Fibroblast of the aortic adventitia (primary cell): ENCODE measurements at places on chromosomes 11 and 22.

DNA sequence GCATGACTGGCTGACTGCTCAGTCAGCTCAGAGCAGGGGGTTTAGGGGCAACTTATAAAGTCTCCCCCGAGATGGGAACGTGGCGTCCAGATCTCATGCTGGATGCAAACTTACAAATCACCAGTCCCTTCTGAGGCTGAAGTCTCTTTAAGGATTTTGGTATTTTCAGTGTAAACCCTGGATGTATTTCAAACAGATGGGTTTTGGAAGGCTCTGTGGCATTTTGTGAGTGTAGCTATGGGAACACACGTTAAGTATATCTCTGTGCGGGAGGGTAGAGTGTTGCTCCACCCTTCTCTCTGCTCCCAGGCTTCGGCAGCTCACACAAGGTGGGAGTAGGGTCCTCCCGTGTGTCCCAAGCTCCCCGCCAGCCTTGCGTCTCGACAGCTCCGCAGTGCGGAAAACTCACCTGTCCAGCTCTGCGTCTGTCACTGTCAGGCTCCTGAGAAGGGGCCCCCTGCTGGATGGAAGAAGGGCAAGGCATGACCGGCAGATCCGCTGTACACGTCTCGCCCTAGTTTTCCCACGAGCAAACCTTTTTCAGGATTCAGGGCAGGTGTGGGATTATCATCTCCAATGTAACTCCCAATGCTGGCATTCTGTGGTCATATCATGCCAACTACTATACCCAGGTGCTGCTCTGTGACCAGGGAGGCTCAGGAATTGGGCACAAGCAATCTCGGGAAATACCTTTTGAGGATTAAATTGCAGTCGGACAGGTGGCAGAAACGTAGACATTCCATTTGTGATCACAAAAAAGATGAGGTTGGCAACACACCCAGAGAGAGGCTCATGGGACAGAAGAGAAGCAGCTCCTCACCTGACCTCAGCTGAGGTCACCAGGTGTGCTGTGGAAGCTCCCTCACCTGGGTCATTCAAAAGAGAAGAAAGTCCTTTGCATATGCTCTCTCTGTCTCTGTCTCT lies 313.9 kb upstream of the B3GAT1 start:
- DNase-seq, result no peak

- DNase-seq, result no peak
These were observed 5.5 kb downstream of the LIN7C start for GRCh38 chr11:27501100-27501499.

- no peak for DNase-seq
These were observed 2.0 kb upstream of the NRXN2 start for GRCh38 chr11:64724863-64725532.

- no peak for DNase-seq
These were observed 33.5 kb downstream of the LRP5 start for GRCh38 chr11:68345776-68346461.

DNA sequence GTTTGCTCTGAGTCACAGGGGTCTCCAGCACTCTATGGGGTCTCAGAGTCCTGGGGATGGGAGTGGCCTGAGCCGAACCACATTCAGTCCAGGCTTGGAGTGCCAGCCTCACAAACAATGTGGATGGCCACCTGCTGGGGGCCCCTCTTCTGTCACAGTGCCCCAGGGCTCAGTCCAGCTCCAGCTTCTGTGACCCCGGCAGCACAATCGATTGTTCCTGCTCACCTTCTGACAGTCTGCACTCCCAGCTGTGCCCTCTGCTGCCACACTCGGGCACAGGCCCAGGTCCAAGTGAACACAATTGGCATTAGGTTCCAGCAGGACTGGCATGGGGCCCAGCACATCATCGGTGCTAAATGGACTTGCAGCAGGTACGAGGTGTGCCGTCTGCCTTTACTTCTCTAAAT lies 84.8 kb downstream of the TP53I11 start:
- DNase-seq, result no peak

- no peak for DNase-seq
These were observed 6.9 kb upstream of the CHORDC1 start for GRCh38 chr11:90229791-90230190.

DNA sequence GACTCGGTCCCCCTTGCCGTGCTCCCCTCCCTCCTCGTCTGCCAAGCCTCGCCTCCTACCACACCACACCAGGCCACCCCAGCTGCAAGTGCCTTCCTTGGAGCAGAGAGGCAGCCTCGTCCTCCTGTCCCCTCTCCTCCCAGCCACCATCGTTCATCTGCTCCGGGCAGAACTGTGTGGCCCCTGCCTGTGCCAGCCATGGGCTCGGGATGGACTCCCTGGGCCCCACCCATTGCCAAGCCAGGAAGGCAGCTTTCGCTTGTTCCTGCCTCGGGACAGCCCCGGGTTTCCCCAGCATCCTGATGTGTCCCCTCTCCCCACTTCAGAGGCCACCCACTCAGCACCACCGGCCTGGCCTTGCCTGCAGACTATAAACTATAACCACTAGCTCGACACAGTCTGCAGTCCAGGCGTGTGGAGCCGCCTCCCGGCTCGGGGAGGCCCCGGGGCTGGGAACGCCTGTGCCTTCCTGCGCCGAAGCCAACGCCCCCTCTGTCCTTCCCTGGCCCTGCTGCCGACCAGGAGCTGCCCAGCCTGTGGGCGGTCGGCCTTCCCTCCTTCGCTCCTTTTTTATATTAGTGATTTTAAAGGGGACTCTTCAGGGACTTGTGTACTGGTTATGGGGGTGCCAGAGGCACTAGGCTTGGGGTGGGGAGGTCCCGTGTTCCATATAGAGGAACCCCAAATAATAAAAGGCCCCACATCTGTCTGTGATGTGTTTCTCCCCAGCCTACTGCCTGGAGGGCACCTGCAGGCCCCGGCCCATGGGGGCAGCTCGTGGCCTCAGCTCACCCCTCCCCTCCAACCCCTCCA lies 29.8 kb downstream of the CAPN1 start:
- DNase-seq, result no peak

DNA sequence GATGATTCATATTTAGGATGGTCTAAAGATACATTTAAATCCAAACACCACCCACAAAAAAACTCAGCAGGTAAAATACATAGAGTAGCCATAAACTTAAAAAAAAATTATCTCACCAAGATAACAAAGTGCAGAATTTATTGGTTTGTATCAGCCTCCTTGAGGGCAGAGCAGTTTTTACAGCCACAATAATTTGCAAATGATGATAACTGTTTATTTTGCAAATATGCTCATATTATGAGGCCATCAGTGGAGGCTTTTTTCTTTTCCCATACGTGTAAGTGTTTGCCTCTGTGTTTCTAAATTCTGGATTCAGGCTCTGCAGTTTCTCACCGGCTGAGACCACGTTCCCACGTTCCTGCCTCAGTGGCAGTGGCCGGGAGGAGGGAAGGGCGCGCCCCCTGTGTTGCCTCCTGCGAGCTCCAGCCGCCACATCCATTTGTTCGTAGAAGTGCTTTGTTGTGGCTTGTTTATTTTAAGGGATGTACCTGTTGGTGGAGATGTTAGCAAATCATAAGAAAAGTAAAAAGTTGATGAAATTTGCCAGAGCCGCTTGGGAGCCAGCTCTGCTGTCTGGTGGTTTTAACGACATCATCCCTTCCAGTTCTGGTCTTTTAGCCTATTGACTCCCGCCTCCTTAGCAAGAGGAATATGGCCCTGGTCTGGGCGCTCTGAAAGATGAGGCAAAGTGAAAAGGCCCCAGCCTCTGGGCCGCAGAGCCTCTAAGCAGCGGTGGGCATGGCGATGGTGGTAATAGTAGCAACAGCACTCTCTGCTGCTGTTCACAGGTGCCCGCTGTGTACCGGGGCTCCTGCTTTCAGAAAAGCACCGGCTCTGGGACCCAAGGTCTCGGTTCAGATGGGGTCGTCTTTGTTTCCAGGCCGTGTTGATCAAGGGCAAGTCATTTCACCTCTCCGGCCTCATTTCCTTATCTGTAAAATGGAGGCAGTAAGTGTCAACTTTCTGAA lies 66.7 kb upstream of the PPARA start:
- DNase-seq, result peak; percentile 33

GRCh38 chr11:102047305-102047924 lies at the start of gene CFAP300:
Gene CFAP300 (plus strand): TSS chr11:102047437. CDS start chr11:102047471, 34 bp downstream.
- peak; percentile 83 for DNase-seq

DNA sequence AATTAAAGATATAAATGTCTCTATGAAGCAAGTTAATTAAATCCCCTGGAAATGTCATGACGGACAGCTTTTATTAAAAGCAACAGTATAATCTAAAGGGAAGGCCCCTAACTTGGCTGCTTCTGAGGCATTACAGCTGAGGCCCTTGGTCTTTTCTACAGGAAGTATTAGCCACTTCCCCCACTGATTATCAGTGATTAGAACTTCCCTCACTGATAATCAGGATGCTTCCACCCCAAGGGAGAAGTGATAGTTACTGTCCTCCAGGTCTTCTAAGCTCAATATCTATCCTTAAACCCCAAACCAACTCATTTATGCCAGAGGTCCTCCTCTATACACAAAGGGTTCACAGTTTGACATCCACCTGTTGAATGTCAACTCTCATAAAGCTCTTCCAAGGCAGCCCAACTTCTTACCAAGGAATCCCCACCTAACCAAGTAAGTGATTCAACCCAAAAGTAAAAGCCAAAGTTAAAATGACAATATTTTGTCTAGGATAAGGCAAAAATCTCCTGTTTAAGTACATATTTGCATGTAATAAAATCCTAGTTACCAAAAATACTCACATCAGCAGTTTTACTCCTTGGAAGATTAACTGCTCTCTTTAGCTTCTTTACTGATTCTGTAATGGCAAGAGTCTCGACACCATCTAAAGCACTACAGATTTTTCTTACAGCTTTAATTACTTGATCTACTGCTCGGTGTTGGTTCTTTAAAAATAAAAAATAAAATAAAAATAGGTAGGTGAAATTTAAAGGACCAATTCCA lies 58.6 kb upstream of the RPS13 start:
- DNase-seq, result no peak

DNA sequence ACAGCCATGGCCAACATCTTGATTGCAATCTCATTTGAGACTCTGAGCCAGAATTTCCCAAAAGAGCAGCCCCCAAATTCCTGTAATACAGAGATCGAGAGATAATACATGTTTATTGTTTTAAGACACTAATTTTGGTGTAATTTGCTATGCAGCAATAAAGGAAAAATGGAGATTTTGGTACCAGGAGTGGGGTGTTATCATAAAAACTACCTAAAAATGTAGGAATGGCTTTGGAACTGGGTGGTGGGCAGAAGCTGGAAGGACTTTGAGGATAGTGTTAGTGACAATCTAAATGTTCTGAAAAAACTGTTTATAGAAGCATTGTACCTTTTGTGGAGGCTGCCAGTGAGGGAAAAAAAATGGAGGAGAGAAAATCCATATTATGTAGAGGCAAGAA lies 32.4 kb downstream of the C11orf96 start:
- DNase-seq, result no peak

- no peak for DNase-seq
These were observed 1.8 kb upstream of the NFAM1 start for GRCh38 chr22:42433754-42434682.

DNA sequence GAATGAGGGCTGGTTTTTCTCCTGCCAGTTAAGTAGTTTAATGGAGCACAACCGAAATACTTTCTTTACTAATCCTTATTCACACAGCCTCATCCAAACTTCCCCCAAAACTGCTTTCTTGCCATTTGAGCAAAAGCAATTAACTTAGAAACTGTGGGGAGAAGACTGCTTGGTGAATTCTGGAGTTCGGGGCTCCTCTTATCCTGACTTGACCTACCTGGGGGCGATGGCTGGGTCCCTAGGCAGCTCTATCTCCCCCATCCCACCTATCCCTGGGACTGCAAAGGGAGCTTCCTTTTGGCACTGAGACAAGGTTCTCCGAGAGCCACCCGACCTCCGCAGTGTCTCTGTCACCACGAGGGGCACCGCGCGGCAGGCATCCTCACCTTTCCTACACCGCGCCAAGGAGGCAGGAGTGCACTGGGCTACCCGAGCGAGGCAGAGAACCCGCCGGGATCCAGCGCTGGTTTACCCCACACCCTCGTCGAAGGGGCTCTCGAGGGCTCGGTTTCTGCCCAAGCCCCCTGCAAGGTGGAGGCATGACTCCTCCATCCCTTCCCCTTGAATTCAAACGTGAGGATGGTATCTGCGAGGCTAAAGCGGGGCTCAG lies 759 bp downstream of the DESI1 start:
- no peak for DNase-seq

DNA sequence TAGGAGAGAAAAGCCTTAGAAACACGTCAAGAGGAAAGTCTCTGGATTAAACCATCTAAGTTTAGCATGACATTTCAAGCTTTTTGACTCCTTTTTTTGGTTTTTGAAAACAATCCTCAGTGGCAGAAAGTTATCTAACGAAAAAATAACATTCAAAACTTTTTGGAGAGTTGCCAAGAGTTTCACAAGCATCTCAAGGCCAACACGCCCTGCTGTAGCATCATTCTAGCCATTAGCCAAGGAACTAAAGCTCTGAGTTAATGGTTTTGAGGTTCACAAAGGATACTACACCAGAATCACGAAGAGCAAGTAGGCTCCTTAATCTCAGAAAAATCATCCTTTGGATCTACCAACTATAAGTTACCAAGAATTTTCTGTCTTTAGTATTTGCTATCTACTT lies 94.8 kb downstream of the PICALM start:
- peak; percentile 78 for DNase-seq

DNA sequence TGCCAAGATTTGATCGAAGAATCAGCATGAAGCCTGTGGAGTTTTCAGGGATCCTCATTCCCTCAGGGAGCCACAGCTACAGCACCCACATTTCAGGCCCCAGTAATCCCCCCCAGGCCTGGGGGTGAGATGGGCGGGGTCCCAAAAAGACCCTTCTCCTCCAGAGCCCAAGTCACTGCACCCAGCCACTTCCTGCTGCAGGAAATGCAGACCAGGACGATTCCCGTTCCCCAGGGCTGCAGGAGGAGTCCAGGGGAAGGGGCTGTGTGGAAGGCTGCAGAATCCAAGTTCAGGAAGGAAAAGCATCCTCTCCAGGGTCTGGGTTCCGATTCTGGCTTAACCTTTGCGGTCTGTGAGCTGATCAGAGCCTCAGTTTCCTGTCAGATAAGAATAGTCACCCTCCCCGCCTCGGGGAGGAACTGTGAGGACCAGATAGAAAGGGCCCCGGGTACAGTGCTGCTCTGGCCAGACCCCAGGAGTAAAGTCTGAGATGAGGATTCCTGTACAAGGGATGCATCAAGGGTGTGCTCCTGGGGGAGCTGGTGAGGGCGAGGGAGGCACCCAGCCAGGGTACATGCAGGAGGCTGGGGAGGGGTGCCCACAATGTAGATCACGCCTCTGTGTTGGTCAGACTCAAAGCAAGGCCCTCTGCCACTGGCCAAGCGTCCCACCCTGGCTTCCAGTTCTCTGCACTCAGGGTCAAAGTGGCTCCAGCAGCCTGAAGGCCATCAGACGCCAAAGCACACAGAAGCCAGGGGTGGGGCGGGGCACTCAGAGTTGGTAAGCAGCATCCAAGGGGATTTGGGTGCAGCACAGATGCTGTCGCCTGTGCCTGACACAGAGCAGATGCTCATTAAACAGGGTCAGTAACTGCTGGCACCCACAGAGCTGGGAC lies 30.1 kb upstream of the TP53I11 start:
- DNase-seq, result no peak

GRCh38 chr11:825366-826226 lies 2.1 kb upstream of the CRACR2B start:
- DNase-seq, result no peak

DNA sequence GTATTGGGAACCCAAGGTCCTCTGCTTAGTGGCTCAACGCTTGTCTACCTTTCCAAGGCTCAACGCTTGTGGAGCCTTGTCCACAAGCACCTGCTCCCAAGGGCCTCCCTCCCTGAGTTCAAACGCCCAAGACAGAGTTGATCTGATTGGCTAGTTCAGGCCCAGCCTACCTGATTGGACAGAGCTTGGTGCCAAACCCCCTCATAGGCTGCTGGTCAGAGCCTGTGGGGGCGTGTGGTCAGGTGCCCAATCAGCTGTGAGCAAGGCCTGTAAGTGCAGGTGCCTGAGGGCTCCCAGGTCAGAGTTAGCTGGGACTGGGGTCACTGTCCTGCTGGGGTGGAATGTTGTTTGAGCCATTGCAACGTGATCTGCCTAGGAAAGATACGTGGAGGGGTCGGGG lies 16.9 kb upstream of the TMPRSS6 start:
- DNase-seq, result no peak
